Endothelial cell (in vitro differentiated cells): ENCODE measurements at places on chromosomes 11 and 22.

DNA sequence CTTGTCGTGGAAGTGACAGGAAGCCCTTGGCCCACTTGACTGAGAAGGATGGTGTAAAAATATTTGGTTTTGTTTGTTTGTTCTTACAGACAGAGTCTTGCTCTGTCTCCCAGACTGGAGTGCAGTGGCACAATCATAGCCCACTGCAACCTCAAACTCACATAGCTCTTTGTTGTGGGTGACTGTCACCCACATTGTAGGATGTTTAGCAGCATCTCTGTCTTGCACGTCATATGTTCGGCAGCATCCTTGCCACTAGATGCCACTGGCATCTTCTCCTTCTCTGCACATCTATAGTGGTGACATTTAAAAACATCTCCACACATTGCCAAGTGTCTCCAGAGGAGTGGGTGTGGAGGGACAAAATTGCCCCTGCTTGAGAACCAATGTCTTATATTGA lies 56.8 kb downstream of the PRR5L start:
- DNase-seq, result no peak

- DNase-seq, result no peak
These were observed 12.7 kb downstream of the TOM1 start for GRCh38 chr22:35312198-35313059.

- DNase-seq, result peak; percentile 51
These were observed 8.3 kb downstream of the SMTN start for GRCh38 chr22:31089160-31090100.

GRCh38 chr11:12219757-12220156 lies 109.4 kb downstream of the MICAL2 start:
- no peak for DNase-seq

GRCh38 chr22:50174382-50175190 lies 4.1 kb downstream of the PANX2 start:
- DNase-seq, result no peak

DNA sequence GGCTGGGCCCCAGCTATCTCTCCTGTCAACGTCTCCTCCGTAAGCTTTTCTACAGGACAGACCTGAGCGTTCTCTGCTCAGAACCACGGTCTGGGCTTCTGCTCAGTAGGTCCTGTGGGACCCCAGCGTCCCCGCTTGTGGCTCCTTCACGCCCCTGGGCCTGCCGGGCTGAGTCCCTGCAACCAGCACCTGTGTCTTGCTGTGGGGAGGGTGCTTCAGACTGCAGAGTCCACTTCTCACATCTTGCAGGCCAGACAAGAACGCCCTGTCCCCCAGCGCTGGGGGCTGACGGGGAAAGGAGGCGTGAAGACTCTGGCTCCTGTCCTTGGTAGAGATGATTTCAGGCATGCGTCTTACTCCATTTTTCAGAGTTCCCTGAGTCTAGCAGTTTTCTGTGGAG lies 1480.8 kb downstream of the BRD1 start:
- no peak for DNase-seq

- no peak for DNase-seq
These were observed 5.8 kb upstream of the KDM2A start for GRCh38 chr11:67113231-67113721.

GRCh38 chr22:28424427-28425080 lies 255.1 kb downstream of the TTC28 start:
- no peak for DNase-seq

DNA sequence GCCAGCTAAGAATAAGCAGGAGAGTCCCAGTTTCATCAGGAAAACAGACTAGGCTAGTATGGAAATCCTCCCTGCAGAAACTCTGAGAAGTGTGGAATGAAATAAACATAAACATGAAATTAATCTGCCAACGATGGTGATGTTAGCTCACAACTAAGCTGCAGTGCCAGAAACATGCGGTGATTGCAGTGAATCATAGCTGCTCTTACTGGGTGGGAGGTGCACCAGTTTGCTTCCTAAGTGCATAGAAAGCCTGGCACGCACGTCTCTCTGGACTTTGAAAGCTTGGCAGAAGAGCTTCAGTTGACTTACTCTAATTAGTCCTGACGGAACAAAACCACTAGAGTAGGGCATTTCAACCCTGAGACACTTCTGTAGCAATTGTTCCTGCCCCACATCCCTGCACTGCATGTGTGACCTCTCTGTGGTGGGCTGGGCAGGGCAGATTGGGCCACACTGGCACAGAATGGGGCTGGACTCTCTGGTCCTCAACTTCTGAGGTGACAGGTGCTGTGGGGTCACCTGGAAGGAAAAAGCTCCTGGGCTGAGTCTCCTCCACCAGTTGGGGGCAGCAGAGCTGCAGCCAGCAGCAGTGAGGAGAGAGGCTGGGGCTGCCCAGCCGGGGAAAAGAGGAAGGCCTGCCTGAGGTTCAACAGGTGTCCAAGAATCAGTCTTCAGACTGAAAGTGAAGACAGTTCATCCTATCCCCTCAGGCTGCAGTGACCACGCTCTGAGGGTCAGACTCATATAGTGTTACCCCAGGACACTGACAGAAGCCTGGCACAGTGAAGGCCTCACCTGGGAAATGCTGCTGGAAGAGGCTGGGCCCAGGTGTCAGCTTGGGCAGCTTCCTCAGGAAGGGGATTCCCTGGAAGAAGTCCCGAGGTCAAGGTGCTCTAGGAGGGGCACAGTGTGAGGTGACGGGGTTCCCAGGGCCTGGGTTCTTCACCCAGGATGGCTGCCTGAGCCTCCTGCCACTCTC lies 40.5 kb downstream of the GGTLC2 start:
- DNase-seq, result peak; percentile 57

DNA sequence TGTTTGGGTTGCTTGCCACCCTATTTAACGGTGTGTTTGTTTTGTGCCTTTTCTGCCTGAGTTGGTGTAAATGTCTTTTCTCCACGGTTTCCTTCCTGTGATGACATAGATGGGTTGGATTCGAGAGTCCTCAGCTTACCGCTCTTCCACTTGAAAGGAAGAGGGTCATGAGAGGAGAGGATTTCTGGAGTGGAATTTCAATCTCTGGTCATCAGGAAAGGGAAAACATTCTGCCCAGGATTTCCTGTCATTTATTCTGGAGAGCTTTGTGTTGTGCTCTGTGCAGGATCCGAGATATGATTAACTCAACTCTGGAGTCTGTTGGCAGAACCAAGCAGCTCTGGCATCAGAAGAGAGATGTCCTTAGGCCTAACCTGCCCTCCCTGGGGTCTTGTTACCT lies 605.2 kb downstream of the NTM start:
- DNase-seq, result no peak

- no peak for DNase-seq
These were observed 18.5 kb downstream of the FBLN1 start for GRCh38 chr22:45521178-45521577.

DNA sequence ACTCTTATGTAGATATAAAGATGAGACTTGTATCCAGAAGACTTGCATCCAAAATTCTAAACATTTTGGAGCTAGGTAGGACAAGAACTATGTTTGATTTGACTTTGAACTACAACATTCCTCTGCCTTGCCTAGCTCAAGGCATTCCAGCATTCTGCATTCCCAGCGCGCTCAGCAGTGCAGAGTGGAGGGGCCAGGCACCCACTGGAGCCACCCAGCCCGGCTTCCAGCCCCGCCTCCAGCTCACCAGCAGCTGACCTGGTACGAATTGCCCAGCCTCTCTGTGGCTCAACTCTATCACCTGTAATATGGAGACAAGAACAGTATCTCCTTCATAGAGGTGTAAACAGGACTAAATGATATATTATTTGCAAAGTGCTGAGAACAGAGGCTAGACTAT lies 28.8 kb downstream of the PRDM10 start:
- DNase-seq, result no peak
